ENCODE measurements at places on chromosomes 2 and 18.

GRCh38 chr18:13112982-13113381 lies 105.6 kb upstream of the LDLRAD4 start:
- DNase-seq: no peak

DNA sequence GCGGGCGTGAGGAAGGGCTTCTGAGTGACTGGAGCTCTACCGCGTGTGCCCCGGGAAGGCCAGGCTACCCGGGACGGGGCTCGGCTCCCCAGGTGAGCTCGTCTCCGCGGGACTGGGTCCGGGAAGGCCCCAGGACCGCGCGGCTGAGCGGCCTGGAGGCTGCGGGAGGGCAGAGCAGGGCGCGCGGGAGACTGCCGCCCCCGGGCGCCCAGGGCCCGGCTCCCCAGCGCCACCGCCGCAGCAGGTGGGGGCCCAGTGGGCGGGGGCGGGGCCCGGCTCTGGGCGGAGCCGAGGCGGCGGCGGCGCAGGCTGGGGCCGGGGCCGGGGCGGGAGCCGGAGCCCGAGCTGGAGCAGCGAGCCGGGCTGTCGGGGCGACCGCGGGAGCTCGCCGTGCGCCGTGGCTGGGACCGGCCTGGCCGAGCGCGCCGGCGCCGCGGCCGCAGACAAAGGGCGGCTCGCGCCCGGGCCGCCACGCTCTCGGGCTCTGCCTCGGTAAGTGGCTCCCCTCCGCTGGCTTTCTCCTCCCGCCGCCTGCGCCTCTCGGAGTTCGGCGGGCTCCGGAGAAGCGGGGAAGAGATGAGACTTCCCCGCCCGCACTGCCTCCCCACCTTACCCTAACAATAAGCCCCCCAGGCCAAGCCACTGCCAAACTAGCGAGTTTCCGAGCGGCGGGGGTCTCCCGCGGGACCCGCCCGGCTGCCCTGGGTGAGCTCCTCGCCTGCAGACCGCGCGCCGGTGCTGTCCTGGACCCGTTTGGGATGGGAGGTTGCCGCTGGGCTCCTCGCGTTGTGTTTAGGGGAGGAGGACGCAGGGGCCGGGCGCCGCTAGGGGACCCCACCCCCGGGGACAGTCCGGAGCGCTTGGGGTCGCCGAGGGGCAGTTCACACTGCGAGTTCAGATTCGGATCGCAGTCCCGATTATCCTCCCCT lies at the start of gene MAPK4:
MAPK4 (plus strand) TSS at position 336 of the 929 bp plus-strand sequence. CDS start 103,872 bp downstream, outside the sequence.
- no peak for DNase-seq

GRCh38 chr2:4628998-4629501 lies 925.7 kb downstream of the DCDC2C start:
- DNase-seq: no peak

- no peak for DNase-seq
Measured at GRCh38 chr2:15788830-15789229, 151.5 kb upstream of the MYCN start.

DNA sequence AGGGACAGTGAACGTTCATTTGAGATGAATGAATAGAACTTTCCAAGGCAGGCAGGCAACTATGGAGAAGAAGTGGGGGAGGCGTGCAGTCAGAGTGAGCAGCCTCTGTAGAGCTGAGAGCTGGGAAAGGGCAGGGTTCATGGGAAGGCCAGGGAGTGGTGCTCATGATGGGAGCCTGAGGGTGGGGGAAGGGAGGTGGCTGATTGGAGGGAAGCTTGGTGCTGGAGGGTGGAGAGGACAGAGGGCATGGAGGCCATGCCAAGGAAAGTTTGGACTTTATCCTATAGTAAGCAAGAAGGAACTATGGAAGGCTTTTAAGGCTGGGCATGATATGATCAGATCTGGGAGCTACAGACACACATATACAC lies 47.6 kb upstream of the LGALSL start:
- DNase-seq: no peak

GRCh38 chr2:205582366-205582765 lies 99.9 kb upstream of the NRP2 start:
- DNase-seq: no peak

DNA sequence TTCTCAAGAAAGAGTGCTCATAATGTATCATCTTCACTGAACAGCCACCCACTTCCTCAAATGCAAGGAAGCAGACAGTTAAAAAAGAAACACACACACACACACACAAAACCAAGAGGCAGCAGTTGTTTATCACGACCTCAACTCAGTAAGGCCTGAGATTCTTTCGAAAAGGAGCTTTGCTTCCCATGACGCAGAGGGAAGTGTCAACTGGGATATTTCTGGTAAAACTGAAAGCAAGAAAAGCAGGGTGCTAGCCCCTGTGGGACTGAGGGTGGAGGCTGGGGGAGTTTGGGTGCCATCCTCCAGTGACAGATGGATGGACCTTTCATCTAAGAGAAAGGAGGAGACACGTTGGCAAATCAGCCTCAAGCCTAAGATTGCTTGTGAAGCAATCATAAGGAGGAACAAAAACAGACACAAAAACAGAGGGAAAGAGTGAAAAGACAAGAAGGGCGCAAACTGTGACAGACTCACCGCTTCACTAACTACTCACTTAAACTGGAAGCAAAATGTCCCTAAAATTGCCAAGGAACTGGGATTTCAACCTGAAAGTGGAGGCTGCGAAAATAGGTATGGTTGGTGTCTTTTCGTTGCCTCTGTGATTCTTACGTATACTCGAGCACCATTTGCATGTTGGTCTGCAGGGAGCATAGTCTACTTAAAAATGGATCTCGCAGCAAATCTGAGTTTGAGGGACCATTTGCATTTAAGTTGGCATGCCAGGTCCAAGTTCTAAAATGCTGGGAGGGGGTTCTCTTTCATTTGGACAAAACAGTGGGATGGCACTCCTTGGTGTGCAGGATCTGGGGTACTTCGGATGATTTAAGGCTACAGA lies at the start of gene ARHGAP25:
ARHGAP25 (plus strand) TSS at position 124 of the 838 bp plus-strand sequence; CDS start at position 513, 389 bp downstream.
- no peak for DNase-seq

- no peak for DNase-seq
Measured at GRCh38 chr2:2590141-2590540, 259.1 kb upstream of the MYT1L start.

DNA sequence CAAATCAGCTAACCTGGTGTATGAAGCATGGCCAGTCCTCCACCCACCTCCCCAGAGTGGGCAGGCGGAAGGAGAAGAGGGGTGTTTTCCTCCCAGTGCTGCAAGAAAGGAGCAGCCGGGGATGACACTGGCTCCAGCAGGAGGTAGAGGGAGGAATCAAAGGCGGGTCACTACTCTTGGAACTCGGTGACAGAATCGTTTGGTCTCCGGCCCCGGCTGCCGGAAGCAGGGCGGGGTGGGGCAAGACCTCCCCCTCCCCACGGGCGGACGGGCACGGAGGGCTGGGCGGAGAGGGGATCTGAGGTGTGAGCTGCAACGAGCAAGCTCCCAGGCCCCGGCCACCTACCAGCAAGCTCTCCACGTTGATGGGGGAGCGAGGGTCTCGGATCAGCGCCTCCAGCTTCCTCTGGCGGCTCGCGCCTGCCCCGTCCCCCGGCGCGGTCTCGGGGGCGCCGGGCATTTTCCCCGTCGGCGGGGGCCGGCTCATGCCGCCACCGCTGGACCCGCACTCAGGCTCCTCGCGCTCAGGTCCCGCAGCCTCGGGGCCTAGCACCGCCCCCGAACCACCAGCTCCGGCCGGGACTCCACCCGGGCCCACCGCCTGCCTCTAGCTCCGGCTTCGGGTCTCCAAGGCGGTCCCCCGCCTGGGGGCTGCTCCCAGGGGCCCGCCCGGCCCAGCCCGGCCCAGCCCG lies 640 bp downstream of the ROCK2 start:
- no peak for DNase-seq

- DNase-seq: no peak
Measured at GRCh38 chr2:232925153-232925820, 55.2 kb downstream of the SNORC start.

GRCh38 chr2:120546048-120546864 lies 189.4 kb upstream of the GLI2 start:
- DNase-seq: no peak

- DNase-seq: no peak
Measured at GRCh38 chr18:13613591-13614501, 112.5 kb downstream of the FAM210A start.

DNA sequence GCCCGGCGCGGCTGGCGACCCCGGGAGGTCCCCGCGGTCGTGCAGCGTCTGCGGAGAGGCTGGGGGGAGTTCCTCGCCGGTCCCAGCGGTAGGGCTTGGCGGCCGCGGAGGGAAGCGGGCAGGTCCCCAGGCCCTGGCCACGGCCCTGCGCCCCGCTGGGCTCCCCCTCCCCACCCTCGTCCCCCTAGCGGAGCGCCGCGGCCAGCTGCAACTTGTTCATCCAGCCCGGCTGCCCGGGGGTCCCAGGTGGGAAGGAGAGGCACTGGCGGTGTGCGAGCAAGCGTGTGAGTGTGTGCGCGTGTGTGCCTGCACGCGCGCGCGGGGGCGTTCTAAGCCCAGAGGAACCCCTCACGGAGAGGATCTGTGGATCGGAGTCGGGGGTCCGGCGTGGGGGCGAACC lies 1.3 kb downstream of the PTPRM start:
- no peak for DNase-seq

- DNase-seq: no peak
Measured at GRCh38 chr2:233836359-233836758, 18.0 kb downstream of the HJURP start.

DNA sequence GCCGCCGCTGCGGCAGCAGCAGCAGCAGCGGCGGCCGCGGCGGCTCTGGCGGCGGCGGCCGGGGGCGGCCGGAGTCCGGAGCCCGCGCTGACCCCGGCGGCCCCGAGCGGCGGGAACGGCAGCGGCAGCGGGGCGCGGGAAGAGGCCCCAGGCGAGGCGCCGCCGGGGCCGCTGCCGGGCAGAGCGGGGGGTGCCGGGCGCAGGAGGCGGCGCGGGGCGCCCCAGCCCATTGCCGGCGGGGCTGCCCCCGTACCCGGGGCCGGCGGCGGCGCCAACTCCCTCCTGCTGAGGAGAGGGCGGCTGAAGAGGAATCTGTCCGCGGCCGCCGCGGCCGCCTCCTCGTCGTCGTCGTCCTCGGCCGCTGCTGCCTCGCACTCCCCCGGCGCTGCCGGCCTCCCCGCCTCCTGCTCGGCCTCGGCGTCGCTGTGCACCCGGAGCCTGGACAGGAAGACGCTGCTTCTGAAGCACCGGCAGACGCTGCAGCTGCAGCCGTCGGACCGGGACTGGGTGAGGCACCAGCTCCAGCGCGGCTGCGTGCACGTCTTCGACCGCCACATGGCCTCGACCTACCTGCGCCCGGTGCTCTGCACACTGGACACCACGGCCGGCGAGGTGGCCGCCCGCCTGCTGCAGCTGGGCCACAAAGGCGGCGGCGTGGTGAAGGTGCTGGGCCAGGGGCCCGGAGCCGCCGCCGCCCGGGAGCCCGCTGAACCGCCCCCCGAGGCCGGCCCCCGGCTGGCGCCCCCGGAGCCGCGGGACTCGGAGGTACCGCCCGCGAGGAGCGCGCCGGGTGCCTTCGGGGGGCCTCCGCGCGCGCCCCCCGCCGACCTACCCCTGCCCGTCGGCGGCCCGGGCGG lies 646 bp downstream of the PHLPP1 start:
- no peak for DNase-seq

DNA sequence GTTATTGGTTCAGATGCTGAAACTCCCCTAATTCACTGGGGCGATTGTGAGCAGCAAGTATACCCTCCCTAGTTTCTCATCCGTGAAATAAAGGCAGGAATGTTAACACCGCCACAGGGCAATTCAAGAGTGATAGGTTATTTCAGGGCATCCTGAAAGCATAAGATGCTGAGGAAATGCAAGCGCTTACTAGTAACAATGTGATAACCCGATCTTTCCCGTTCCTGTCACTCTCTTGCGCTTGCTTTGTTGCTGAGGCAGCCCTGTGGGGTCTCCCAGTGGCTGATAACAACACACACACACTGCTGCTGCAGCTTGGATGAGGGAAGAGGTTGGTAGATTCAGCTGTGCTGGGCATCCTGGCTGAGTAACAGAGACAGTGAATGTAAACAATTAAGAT lies 259.3 kb downstream of the AGPS start:
- DNase-seq: no peak

GRCh38 chr2:41329040-41329439 lies 718.8 kb upstream of the PKDCC start:
- no peak for DNase-seq

DNA sequence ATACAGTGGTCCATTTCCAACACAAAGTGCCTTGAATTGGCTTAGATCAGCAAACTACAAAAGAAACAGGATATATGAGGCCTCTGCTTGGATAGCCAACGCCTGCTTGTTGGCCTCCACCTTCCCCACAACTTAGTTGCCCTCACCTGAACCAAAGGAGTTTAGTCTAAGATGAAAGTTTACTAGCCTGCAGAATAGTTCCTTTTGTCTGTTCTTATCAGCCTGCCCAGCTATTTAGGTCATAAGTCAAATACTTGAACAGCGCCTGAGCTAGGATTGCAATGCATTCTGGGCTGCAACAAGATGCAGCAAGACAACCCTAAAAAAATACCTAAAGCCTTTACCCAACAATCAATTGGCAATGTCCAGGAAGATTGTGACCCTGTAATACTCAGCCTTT lies 13.1 kb upstream of the EPG5 start:
- DNase-seq: no peak

- no peak for DNase-seq
Measured at GRCh38 chr2:197950724-197951123, 146.3 kb downstream of the PLCL1 start.

- no peak for DNase-seq
Measured at GRCh38 chr2:102796337-102796736, 34.5 kb downstream of the TMEM182 start.

DNA sequence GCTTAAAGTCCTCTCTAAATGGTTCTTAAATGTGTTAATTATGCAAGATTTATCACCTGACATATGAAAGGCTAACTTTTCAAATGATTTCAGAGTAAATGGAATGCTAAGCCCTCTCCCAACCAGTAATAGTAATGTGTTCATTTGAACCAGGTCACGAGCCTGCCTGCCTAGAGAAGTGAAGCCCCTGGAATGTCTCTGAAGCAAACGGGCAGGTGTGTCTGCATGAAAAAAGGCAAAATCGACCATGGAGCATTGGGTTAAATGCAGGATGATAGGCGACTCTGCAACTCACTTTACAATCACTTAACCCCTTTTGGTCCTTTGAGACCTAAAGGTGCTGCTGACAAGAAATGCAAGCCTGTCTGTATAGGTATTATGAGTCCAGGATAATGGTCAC lies 798.4 kb upstream of the ACVR2A start:
- DNase-seq: no peak

GRCh38 chr2:42421601-42422239 lies 60.7 kb upstream of the COX7A2L start:
- DNase-seq: no peak

DNA sequence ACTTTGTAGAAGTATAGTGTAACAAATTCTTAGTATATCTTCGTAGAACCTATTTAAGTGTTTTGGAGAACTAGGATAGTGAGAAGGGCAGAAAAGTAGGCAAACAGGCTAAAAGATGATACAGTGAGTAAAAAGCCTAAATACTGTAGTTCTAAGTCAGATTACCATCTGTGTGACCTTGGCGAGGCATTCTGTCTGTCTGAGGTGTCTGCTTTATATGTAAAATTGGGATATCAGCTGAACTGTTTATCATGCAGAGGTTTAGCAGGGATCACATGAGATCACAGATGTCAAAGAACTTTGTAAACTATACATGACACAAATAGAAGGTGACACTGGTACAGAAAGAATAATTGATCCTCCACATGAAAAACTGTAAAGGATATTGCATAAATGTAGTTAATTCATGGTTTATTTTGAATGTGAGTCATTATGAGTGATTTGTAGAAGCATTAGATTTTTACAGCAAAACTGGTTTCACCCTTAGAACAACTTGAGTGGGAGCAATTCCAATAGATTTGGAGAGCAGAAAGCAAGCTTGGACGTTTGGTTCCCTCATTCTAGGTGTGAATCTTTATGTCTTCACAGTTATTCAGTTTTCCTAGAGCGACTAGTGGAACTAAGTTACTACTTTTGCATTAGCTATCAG lies 41.9 kb downstream of the TAF1B start:
- DNase-seq: no peak
